ENCODE measurements at places on chromosomes 1 and 21.

DNA sequence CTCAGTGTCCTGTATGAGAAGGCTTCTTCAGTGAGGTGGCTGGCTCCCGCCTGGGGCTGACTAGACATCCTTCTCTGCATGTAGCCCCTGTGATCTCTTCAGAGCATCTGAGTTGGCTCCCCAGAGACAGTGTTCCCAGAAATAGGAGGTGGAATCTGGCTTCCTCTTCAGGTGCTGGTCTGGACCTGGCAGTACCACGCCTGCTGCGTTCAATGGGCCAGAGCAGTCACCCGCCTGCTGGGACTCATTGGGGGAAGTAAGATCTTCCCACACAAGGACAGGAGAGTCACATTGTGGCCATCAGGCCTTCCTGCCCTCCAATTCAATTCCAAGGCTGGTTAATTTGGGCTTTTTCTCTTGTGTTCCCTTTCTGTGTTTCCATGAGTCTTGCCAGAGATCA is 51.0 kb downstream of the ADARB1 start:
- no peak for DNase-seq

- DNase-seq = peak; percentile 89
Measured at GRCh38 chr21:28421716-28422524, 570.8 kb downstream of the LTN1 start.

DNA sequence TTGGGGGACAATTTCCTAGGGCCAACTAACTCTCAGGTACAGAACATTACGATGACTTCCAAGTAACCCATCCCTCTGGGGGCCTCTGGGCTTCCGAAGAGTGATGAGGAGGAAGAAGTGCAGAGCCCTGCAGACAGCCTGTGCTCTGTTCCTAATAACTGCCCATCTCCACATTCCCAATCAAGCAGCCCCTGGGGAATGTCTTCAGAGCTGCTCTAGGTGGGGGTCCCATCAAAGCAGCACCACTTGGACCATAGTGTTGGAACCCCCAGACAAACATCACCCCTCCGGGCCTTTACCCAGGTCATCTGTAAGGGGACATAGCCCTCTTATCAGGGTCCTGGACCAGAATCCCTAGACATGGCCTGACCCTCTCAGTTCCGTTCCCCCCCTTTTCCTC is 357.3 kb downstream of the NPHP4 start:
- no peak for DNase-seq

GRCh38 chr1:110019770-110020169 is 14.7 kb upstream of the STRIP1 start:
- DNase-seq = no peak

GRCh38 chr1:47759251-47759935 is 237.8 kb downstream of the TRABD2B start:
- DNase-seq = no peak

DNA sequence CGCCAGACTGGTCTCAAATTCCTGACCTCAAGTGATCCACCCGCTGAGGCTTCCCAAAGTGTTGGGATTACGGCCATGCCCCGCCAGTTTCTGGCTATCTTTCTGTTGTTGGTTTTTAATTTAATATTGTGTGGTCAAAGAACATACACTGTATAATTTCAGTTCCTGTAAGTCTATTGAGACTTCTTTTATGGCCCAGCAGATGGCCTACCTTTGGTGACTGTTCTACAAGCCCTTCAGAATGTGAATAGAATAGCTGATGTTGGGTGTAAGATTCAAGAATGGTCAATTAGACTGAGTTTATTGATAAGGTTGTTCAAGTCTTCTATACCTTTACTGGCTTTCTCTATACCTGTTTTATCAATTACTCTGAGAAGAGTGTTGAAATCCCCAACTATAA is 10.7 kb downstream of the HES2 start:
- no peak for DNase-seq

DNA sequence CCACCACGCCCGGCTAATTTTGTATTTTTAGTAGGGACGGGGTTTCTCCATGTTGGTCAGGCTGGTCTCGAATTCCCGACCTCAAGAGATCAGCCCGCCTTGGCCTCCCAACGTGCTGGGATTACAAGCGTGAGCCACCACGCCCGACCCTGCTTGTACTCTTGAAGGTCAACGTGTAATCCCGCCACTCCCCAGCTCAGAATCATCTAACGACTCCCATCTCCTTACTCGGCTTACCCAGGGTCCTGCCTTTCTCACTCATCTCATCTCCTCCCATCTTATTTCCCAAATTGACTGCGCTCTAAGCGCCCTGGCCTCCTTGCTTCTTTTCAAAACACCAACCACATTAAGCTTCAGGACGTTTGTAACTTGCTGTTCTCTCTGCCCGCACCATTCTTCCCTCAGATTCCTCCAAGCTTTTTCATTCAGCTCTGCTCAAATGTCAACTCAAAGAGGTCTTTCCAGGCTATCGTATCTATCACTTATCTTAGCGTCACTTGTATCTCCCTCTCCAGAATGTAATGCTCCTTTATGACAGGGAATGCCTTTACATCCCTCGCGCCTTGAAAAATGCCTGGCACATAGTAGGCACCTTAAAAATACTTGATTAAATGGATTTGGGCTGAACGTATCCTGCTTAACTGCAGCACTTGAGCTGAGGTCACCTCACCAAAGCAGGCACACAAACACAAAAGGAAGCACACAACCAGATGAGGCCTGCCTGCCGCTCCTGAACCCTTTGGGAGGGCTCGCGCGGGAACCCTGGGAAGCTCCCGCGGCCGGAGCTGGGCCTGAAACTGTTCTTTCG is 1.4 kb upstream of the USP1 start:
- peak; percentile 11 for DNase-seq

DNA sequence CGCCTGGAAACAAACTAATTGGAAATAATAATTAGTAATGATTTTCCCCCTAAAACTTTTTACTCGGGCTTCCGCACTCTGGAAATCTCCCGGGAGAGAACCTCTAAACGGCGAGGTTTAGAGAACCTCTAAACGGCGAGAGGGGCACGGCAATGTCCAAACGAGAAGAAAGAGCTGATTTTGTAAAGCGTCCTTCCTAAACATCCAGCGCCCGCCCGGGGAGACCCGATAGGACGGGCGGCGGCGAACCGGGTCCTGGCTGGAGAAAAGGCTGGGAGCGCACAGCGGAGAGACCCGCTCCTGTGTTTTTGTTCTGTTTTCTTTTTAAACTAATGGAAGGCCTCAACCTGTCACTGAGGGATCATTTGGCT is 1.6 kb downstream of the PAX7 start:
- DNase-seq = no peak

DNA sequence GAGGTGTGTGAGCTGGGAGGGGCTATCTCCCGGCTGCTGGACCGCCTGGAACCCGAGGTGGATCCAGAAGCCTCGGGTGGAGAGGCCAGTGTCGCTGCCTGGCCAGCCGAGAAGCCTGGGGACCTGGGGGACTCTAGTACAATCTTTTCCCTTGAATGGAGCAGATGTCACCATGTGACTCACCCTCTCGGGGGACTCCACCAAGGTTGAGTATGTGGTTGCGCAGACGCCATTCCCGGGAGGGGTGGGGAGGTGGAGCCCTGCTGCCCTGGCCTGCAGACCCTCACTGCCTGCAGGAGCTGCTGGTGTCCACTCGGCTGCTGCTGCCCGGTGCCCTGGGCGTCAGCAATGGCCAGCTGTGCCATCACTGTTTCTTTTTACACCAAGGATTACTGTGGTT is 40.3 kb downstream of the TP73 start:
- no peak for DNase-seq

GRCh38 chr1:230753191-230753585 is 6.0 kb downstream of the CAPN9 start:
- DNase-seq = no peak

DNA sequence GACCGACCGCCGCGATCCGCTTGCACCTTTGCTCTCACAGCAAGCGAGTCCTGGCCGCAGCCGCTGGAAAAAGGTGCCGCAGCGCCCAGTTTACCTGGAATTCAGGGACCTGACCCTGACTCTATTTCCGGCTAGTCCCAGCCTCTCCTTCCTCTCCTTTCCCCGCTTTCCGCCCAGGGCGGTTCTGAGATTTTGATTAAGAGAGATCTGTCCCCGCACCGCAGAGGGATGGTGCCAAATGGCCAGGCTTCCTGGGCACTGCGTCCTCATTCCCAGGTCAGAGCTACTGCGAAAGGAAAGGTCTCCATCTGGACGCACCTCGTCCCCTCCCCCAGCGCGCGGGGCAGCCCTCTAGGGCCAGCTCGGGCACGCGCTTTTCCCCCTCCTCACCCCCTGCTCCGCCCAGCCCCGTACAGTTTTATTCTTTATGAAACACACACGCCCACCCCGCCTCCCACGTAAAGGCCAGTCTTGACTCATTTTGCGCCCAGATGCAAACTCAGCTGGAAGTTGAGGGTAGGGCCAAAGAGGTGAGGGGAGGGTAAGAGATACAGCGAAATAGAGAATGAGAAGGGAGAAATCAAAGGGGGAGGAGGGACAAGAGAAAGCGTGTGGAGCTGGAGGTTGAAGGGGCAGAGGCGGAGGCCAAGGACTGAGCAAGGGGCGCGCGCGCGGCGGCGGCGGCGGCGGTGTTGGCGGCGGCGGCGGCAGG is 411.8 kb upstream of the ESRRG start:
- DNase-seq = no peak

DNA sequence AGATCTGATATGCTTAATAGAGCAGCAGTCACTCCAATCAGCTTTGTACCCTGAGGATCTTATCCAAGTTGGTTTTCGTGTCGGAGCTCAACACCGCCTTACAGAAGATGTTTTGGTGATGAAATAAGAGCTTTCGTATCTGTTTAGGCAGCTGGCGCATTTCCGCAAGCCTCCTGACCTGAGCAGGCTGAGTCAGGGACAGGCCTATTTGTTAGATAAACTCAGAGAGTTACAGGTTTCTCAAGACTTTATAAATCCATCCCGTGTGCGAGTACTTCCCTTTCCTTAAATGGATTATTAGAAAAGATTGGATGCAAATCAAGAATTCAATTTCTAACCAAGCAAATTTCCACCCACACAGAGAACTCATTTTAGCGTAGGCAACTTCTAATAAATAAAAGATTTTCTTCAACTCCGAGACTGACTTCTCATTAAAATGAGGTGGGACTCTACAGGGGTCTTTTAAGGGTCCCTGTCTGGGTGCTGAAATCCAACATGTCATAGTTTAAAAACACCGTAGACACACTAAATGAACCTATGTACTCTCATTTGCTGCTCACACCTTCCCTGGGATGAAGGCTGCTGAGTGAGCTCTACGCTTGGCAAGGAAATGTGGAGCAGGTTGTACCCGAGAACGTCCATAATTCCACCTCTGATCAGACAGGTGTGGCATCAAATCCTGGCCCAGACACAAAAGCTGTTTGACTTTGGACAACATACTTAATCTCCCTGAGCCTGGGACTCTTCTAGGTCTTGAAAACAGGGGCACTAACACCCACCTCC is 106.9 kb upstream of the F3 start:
- peak; percentile 98 for DNase-seq

GRCh38 chr1:159940006-159940620 is 5.3 kb downstream of the IGSF9 start:
- DNase-seq = no peak

GRCh38 chr1:153567621-153568366 is 2.1 kb upstream of the S100A2 start:
- DNase-seq = no peak

GRCh38 chr1:179141592-179142251 is 59.9 kb downstream of the TOR3A start:
- peak; percentile 80 for DNase-seq

DNA sequence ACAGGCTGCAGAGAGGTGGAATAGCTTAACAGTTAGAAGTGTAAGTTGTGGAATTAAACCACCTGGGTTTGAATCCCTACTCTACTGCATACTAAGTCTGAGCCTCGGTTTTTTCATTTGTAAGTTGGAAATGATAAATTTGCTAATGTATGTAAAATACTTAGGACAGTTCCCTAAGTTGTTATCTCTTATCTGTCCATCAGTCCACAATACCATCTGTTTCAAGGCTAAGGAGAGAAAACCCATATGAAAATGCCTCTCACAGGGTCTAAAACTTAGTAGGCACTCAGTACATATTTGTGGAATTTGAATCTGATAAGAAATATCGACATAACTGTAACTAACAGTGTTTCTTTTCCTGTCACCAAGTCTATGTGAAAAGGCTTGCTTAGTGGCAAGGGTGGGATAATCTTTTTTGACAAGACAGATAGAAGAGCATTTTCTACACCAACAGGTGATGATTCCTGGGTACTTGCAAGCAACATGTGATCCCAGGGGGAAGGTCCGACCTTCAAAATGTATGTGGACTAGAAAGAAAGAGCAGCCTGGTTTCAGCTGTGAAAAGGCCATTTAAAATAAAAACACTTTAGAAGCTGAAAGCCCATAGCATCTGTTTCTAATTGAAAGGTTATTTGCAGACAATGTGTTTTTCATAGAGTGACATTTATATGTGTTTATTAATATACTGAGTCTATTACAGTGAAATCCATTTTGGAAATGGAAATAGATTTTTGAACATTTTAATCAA is 202.9 kb downstream of the HHAT start:
- DNase-seq = no peak

GRCh38 chr1:77421504-77422233 is 139.8 kb downstream of the AK5 start:
- DNase-seq = no peak

DNA sequence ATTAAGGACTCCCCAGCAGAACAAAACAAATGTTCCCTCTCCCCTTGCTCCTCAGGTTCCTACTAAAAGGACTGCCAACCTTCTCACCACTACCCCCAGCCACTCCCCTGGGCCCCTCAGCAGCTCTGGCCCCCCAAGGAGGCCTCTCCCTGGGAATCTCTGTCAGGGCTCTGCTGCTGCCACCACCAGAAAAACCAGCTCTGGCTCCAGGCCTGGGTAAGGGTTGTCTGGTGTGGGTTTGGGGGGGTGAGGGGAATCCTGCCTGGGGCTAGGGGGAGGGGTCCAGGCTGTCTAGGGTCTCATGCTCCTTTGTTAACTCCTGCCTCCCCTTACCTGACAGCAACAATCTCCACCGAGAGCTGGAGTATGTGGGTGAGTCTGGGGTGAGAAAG is 4.8 kb downstream of the NECTIN4 start:
- no peak for DNase-seq

DNA sequence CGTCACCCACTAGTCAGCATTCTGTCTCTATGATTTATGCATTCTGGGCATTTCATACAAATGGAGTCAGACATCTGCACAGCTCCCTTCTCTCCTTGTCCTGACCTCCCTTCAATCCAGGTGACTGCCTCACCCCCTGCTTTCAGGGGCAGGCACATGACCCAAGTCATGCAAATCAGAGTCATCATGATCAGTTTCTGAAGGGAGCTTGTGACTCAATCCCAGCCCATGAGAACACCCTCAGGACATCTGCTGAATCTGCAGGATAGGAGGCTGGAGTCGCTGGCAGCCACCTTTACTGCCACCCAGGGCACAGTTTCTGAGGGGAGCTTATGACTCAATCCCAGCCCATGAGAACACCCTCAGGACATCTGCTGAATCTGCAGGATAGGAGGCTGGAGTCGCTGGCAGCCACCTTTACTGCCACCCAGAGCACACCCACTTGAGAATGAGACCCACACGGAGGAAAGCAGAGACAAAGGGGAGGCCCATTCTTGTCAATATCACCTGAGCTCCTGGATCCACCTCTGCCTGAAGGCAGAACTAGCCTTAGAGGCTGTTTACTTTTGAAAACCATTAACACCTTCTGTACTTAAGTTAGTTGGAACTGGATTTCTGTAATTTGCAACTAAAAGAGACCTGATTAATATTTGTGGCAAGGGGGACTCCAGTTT is 62.3 kb upstream of the SLC25A33 start:
- peak; percentile 54 for DNase-seq

- peak; percentile 74 for DNase-seq
Measured at GRCh38 chr1:84603223-84603622, 29.0 kb upstream of the CTBS start.

Measured in EH (cell line).